ENCODE measurements at places on chromosomes 7 and 10.

GRCh38 chr7:82430500-82431465 is 12.8 kb downstream of the CACNA2D1 start:
- DNase-seq, result no peak

DNA sequence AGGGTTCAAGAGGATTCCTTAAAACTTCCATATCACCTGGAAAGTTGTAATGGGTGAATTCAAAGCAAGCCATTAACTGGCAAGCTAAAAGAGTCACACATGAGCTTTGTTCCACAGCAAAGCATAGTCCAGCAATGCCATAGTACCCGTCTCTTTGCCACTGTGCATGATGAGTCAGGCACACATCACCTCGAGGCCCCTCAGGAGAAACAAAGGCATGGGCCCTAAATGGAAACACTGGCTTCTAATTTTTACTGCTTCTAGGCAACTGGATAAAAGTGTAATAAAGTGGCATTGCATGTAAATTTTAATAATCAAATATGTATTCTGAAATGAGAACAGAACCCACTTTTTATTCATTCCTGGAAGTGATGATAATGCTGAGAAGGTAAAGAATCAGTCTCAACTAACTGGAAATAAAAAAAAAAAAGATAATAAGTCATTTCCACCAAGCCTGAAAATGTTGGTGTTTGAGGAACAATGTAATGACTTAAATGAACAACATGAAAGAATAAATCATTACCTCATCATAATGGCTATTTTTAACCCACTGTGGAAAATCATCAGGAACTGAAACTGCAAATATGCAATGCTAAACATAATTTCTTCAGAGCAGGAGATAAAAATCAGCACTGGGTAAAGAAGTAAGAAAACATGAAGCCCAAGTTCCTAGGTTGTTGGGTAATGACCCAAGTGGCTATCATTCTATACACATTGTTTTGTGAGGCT is 104.9 kb downstream of the CDK6 start:
- DNase-seq, result no peak

- peak; percentile 65 for DNase-seq
Observed at GRCh38 chr7:17298840-17299482, 509 bp downstream of the AHR start.

DNA sequence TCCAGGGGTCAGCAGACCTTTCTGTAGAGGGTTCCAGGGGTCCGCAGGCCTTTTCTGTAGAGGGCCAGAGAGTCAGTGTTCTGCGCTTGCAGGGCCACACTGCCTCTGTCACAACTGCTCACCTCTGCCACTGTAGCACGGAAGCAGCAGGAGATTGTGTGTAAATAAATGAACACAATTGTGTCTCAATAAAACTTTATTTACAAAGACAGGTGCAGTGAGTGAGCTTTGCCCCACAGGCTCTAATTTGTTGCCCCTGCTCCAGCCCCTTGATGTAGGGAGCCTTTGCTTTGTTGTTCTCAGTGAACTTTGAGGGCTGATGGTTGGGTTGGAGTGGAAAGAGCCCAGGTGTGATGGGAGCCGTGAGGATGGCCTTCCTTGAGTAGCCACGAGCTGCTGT is 67.8 kb downstream of the MGMT start:
- no peak for DNase-seq

GRCh38 chr7:28195910-28196620 is 15.5 kb upstream of the JAZF1 start:
- no peak for DNase-seq

DNA sequence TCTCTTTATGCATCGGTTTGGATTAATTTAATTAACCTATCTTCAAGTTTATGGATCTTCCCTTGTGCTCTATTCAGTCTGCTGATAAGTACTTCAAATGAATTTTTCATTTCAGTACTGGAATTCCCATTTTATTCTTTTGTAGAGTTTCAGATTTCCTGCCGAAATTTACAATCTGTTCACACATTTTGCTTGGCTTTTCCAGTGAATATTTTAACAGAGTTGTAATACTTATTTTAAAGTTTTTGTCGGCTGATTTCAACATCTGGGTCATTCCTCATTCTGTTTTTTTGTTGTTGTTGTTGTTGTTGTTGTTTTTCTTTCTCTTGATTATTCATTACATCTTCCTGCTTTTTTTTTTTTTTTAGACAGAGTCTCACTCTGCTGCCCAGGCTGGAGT is 89.9 kb upstream of the KCNMA1 start:
- no peak for DNase-seq

DNA sequence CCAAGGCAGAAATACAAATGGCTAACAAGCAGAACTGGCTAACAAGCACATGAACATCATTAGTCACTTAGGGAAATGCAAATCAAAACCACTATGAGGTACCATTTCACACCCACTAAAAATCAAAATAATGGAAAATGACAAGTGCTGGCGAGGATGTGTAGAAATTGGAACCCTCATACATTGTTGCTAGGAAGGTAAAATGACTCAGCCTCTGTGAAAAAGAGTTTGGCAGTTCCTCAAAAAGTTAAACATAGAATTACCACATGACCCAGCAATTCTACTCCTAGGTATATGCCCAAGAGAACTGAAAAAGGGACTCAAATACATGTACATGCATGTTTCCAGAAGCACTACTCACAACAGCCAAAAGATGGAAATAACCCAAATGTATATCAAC is 52.8 kb upstream of the ANAPC16 start:
- no peak for DNase-seq

- DNase-seq, result no peak
Observed at GRCh38 chr7:103143868-103144267, 5.0 kb downstream of the NAPEPLD start.

- no peak for DNase-seq
Observed at GRCh38 chr7:157136372-157136771, 2.4 kb upstream of the UBE3C start.

DNA sequence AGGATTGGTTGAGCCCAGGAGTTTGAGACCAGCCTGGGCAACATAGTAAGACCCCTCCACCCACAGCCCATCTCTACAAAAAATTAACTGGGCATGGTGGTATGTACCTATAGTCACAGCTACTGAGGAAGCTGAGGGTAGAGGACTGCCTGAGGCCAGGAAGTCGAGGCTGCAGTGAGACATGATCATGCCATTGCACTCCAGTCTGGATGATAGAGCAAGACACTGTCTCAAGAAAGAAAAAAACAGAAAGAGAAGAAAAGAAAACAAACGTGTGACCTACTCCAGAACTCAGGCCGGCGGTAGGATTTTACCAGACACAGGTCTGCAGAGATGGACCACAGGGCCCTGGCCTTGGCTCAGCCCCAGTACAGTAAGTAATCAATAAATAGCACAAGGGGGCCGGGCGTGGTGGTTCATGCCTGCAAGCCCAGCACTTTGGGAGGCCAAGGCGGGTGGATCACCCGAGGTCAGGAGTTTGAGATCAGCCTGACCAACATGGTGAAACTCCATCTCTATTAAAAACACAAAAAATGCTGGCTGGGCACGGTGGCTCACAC is 35.4 kb upstream of the TNRC18 start:
- DNase-seq, result no peak

GRCh38 chr7:98200364-98200763 is 10.9 kb upstream of the BHLHA15 start:
- DNase-seq, result no peak

GRCh38 chr7:96416599-96416998 is 94.7 kb upstream of the SLC25A13 start:
- no peak for DNase-seq

GRCh38 chr10:74056050-74056818 is 58.3 kb downstream of the VCL start:
- DNase-seq, result no peak

DNA sequence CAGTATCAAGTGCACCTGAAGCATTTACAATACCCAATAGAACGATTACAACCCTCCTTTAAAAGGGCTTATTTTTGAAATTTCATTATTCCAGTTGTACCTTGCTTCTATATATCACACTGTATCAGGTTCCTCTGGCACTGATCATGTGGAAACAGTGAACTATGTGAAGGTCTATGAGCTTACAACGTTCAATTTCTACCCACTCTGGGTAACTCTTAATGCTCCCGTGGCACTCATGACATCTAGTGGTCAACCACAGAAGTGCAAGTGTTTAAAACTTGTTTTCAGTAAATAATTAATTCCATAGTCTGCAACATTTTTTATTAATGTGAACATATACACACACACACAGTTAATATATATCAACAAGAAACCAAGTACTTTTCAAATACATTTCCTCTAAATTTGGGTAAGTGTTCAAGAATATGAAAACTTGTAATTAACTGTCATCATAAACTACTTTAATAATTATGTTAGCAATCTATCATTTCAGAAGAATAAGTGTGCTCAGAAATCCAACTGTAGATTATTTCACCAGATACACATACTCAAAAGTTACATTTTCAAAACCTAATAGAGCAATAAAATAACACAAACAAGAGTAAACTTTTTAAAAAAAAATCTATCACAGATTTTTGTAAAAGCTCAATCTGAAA is 61.0 kb downstream of the MPP7 start:
- DNase-seq, result no peak

GRCh38 chr10:2953495-2953894 is 113.9 kb upstream of the PFKP start:
- no peak for DNase-seq

DNA sequence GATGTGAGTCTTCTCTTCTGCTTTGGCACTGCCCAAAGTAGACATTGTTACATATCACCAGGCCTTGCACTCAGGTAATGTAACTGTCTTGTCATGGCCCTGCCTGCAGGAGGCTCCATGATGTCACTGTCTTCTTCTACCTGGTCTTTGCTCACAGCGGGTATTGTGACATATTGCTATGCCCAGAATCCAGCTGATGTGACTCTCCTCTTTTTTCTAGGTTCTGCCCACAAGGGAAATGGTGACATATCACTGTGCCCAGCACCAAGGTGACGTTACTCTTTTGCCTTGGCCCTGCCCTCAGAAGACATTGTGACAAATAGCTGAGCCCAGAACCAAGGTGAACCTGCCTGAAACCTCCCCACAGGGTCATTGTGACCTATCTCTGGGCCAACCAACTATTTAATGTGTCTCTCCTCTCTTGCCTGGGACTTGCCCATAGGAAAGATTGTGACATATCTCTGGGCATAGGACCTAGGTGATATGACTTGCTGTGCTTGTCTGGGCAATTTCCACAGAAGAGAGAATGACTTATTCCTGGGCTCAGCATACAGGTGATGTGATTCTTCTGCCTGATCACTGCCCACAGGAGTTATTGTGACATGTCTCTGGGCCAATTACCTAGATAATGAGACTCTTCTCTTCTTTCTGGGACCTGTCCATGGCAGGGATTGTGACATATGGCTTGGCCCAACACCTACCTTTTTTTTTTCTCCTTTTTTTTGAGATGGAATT is 26.5 kb upstream of the ZNF107 start:
- no peak for DNase-seq

GRCh38 chr10:5343979-5344378 is 20.8 kb upstream of the UCN3 start:
- no peak for DNase-seq

GRCh38 chr7:104328296-104328969 is at the start of gene LHFPL3:
Gene LHFPL3, plus strand, starts transcription at chr7:104328603.
- peak; percentile 75 for DNase-seq

DNA sequence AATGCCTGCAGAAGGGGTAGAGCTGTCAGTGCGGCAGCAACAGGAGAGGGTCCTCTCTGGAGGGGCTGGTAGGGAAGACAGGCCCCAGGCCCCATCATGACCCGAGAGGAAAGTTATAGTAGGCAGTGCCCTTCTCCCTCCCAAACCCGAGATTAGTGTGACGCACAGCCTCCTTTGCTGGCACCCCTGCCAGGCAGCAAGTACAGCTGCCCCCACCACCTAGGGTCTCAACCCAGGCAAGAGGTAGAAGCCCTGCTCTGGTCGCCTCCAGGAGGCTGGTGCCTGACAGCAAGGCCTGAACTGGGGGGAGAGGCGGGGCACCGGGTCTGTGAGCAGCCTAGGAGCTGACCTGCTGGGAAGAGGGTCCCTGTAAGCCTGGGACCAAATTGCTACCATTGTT is 15.5 kb downstream of the LOXL4 start:
- no peak for DNase-seq

- no peak for DNase-seq
Observed at GRCh38 chr7:96100737-96101136, 221.2 kb downstream of the SLC25A13 start.

DNA sequence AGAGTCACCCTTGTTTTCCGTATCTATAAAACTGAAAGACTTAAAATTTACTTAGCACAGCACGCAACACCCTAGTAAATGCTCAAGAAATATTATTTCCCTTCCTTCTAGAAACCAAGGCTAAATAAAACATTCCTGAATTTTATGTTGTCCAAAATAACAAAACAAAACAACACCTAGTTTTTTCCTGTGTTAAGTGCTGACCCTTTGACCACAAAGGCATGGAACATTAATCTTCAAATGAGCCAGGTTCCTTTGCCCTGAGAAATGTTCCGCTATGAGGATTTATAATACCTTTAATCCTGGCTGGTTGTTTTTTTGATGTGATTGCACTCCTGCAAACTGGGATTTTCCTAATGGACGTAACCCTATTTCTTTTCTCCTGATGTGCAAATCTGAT is 29.0 kb upstream of the DGKI start:
- DNase-seq, result no peak

DNA sequence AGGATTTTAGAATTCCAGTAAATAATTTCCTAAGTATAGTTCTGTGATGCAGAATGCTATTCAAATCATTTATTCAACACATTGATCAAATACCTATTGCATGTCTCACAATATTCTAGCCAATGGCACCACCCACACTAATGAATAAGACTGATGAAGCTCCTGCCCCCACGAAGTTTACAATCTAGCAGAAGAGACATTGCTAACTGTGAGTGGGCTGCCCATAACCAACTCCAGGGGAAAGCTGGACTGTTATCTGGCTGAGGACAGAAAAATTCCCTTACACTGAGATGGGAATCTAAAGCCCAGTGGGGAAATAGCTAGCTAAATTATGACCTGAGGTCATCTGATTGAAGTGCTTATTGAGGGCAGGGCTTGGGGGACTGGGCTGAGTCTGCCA is 128.8 kb upstream of the LYZL2 start:
- DNase-seq, result no peak

DNA sequence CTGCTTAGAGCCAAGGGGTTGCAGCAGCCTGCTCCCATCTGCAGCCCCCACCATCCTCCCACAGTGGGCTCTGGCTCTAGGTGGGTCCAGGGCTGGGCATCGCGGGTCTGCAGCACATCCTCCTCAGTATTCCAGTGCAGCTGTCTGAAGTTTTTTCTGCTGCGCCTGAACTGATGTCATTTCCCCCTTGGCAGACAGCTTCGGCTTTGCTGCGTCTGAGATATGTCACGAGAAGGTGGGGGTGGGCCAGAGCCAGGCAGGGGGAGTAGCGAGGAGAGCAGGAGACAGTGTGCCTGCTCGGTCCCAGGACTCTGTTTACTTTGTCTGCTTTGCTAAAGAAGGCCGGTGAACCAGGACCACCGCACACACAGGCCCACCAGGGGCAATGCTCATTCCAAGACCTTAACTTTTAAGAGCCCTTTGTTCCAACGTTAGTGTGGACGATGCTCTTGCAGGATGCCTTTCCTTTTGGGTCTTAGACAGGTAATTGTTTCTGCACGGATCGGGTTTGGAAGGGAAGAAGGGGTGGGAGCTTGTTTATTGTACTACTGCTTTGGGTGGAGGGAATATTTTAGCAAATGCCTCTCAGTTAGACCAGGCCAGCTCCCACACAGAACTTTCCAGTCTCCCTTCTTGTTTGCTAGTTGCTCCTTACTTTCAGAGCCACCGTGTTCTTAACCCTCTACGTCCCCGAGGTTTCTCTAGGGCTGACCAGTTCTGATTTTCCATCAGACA is 32.4 kb downstream of the WBP1L start:
- DNase-seq, result peak; percentile 68
